ENCODE measurements at places on chromosomes 1 and 21.
A peak's percentile ranks its signal among the peaks of the same experiment; 100 is the strongest.

- DNase-seq: no peak
Measured at GRCh38 chr21:46125846-46126301, 28.0 kb downstream of the COL6A2 start.

GRCh38 chr1:51072043-51072439 is 30.0 kb upstream of the C1orf185 start:
- no peak for DNase-seq

DNA sequence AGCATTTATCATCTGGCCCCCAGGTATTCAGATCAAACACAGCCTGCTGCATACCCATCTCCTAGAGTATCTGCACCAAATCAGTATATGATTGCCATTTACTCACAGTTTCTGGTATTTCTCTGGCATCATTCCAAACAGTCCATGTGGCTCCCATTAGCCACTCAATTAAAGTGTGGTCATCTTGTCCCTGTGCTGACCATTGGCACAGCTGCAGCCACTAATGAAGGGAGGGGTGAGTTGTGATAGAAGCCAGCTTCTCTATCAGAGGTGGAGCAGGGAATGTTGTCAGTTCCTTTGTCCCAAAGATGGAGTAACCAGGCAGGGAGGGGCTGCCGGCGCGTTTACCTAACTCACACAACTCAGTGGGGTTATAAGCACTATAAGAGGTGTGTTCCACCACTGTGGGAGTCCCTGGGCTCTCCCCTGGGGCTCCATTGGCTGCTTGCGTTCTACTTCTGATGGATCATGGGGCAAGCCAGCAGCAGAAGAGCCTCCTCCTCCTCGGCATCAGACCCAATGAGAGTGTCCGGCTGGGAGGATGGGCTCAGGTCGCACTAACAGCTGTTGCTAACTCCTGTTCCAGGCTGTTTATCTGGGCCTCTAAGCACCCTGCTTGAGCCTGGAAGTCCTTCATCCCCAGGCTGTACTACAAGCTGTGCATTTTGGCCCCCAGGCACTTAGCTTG is 108.6 kb downstream of the GDAP2 start:
- DNase-seq: peak; percentile 67

DNA sequence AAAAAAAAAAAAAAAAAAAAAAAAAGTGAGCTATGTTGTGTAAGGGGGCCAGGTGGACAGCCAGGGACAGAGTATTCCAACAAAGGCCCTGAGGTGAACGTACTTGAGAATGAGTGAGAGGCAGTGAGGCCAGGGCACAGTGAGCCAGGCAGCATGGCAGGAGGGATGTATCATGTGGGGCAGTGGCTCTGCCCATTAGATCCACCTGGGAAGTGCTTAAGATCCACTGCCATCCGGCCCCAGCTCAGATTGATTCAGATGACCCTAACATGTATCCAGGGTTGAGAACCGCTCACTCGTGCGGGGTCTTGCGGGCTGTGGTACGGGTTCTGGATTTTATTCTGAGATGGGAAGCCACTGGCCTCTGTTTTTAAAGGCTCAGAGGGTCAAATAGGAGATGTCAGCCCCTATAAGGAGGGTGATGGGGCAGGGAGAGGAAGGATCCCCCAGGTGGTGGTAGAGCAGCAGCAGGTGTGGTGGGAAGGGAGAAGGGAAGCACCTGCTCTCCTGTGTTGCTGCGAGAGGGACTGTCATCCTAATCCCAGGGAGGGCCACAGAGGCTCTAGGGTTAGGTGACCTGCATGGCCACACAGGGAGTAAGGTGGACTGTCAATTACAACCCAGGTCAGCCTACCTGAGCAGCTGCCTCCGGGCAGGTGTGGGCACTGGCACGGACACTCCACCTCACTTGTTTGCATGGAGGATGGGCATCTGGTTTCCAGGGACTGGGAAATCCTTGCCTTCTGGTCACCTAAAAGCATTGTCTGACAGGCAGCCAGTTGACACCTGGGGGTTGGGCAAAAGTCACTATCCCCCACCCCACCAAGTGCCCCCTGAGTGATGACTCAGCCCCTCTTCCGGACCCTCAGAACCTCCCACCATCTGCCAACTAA is 31.6 kb downstream of the CDK18 start:
- DNase-seq: no peak

- DNase-seq: peak; percentile 78
Measured at GRCh38 chr1:243254233-243254926, 701 bp downstream of the CEP170 start.

DNA sequence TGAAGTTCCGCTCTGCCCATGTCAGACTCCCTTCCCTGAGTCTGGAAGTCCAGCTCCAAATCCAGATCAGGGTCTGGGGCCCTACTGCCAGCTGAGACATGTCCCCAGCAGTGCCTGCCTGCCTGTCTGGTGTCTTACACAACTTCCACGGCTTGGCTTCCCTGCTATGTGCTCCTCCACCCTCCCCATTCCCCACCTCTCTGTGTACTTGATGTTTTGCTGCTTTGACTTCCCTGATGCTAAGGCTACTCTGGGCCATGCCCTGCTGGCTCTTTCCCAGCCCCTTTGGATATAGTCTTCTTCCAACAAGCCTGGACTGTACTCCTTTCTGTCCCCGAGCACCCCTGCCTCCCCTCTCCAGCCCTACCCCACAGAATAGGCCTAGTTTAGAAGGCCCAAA is 7.3 kb downstream of the GJA5 start:
- DNase-seq: no peak

Measured in fibroblast of the aortic adventitia (primary cell).